Stimulated activated CD8-positive, alpha-beta memory T cell treated with anti-CD3 and anti-CD28 coated beads, Interleukin-7, amount 100 ng/mL, for 1 hour (primary cell): ENCODE measurements at places on chromosomes 6 and 20.

DNA sequence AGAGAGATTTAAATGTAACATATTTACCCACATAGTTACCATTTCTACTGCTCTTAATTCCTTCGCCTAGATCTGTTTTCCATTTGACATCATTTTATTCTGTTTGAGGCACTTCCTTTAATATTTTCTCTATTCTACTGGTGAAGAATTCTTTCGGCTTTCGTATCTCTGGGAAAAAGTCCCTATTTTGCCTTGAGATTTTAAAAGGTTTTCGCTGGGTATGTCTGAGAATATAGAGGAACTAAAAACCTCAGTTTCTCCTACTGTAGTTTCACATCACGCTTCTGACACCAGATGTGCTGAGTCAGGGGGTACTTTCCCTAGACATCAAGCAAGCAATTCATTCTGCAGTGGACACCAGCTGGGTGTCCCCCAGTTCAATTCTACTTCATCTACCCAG is 61.7 kb downstream of the E2F3 start:
- no peak for DNase-seq

- no peak for DNase-seq
Measured at GRCh38 chr6:145705561-145705960, 29.8 kb downstream of the EPM2A start.

DNA sequence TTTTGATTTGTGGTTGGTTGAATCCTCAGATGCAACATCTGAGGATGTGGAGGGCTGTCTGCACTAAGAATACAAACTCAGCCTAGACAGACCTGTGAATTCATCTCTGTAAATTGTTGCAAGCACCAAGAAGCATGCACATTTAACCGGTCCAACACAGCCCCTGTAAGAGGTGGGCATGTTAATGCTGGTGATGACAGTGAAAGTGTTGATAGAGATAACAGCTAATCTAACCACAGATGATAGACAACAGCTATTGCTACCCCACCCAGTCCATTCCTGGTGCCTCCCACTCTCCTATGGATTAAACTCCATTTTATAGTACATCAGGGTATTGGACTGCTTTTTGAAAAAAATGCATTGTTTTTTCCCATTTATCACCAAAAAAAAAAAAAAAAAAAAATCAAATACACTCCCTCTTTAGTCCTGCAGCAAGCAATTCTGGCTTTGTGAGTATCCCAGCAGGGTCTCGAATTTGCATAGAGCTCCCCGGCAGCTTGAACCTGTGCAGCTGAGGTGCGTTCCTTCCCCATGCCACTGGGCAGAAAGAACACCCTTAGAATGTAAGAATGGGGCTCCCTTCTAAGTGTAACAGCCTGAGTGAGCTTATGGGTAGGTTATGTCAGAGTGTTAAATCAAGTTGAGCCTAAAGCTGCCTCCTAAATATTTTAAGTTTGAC is 270.9 kb upstream of the JARID2 start:
- no peak for DNase-seq

GRCh38 chr20:12072221-12072953 is 154.7 kb downstream of the BTBD3 start:
- DNase-seq = no peak

- no peak for DNase-seq
Measured at GRCh38 chr6:129314575-129314974, 395.4 kb downstream of the ARHGAP18 start.

DNA sequence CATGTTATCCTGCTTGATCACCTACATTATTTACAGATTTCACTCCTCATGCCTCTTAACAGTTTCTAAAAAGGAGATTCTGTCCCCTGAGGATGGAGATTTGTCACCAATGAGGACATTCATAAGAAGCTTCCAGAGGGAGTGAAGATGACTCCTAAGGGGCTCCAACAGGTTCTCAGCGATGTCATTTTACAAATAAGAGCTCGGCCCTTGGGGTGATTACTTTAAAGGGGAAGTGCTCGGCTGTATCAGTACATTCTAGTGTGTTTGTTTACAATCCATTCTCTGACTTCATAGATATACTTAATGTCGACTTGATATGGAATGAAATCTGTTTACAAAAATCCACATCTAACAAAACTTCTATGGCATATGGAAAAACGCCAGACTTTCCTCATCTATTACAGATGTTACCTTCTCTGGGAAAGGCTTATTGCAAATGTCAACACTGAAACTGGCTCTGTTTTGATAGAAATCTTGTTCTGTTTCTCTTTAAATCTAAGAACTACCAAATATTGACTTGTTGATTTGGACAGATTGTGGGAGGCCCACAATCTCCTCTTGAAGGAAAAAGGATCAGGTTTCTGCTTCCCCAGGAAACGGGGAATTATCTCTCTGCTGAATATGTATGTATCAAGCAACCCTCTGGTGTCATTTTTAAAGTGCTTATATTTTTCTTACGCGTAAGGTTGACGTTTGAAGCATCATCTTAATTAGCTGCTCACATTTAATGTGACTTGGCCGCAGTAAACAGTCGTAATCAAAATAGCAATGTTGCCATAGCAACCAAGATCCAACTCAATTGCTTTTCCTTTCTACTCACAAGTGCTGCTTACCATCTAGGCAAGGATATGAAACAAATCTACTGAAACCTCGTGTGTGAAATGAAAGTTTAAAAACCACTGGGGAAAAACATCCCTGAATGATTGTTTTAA is 95.7 kb downstream of the SHLD1 start:
- DNase-seq = no peak

DNA sequence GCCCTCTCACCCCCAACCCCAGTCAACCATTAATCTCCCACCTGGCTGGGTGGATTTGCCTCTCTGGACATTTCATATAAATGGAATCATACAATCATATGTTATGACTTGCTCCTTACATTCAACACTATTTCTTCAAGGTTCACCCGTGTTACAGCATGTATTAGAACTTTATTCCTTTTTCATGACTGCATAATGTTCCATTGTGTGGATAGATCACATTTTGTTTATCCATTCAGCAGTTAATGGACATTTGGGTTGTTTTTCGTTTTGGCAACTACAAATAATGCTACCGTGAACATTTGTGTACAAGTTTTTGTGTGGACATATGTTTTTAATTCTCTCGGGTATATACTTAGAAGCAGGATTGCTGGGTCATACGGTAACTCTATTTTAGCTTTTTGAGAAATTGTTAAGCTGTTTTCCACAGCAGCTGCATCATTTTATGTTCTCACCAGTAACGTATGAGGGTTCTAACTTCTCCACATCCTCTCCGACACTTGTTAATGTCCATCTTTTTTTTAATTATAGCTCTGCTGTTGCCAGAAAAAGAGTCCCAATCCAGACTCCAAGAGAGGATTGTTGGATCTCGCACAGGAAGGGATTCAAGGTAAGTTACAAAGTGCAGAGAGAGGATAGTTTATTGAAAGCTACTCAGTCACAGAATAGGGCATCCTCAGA is 15.9 kb upstream of the BNIP5 start:
- no peak for DNase-seq

GRCh38 chr6:6788394-6789032 is 200.0 kb downstream of the LY86 start:
- DNase-seq = no peak

GRCh38 chr6:42774201-42774600 is 7.7 kb upstream of the BICRAL start:
- DNase-seq = no peak

GRCh38 chr6:36980876-36981619 is 4.9 kb downstream of the MTCH1 start:
- no peak for DNase-seq

GRCh38 chr6:7087066-7087465 is 20.7 kb upstream of the RREB1 start:
- DNase-seq = no peak

- no peak for DNase-seq
Measured at GRCh38 chr20:50222309-50223038, 31.8 kb downstream of the CEBPB start.

DNA sequence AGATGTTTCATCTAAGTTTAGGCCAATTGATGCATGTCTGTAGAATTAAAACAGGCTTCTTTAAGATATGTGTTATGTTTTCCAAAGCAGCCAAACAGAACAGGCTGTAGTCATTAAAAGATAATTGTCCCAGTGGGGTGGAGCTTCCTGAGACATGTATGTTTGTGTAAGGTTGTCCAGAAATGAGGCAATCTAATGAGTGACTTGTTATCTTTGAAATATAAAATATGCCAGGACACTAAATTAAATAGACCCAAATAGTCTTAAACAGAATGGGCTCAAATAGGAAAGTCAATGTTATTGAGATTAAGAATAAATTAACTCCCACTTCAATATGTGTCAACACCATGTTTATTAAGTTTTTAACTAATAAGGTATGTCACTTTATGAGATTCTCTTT is 204.7 kb upstream of the RNF217 start:
- DNase-seq = no peak

DNA sequence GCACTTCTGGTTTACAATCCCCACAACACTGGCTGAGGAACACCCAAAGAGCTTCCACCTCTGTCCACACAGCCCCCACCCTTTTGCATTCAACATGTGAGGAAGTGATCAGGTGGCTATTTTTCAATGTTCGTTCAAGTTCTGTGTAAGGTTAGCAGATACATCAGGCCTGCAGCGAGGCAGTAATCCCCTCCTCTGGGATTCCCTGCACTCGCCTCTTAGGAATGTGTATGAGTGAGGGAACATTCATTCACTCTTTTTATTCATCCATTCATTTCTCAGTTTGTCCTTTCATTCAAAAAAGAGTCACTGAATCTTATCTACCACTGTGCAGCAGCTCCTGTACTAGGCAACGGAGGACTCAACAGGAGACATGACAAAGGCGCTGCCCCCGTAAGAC is 236.4 kb upstream of the PRDM1 start:
- no peak for DNase-seq

- DNase-seq = no peak
Measured at GRCh38 chr20:54254596-54254995, 46.7 kb downstream of the PFDN4 start.

DNA sequence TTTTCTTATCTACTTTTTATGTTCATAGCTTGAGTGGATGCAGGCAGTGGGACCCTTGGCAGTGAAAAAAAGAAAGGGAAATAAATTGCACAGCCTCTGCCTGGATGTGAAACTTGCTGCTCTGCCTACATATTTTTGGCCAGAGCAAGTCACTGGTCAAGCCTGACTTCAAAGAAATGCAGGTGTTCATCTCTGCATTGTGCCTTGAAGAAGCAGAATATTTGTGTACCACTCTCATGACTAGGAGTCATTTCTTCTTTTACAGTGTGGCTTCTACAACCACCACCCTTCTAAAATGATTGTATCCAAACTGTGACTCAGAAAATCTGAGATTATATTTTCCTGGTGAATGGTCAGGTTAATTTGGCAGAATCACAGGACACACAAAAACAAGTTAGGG is 2.5 kb upstream of the KATNA1 start:
- DNase-seq = no peak

DNA sequence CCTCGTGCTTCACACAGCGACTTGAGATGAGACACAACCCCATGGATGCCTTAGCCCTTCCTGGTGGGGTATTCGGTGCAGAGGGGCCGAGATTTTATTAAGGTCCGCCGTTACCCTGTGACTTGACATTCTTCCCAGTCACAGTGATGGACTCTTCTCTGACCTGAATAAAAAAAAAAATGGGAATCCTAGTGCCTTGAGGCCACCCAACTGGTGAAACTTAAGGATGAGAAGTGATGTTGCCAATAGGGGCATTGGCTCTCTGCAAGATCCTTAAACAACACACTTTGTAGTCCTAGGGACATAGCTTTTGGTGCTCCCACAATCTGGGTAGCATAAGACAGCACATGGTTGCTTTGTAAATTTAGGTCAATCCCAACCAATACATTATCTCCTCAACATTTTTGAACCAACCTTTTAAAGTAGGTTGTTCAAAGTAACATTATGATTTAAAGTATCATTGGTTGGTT is 814 bp upstream of the ADNP start:
- DNase-seq = no peak

- DNase-seq = no peak
Measured at GRCh38 chr20:34069341-34070078, 42.5 kb downstream of the EIF2S2 start.

GRCh38 chr20:53915446-53916172 is 154.8 kb downstream of the BCAS1 start:
- DNase-seq = peak; percentile 93

- no peak for DNase-seq
Measured at GRCh38 chr6:104612541-104612940, 247.2 kb downstream of the HACE1 start.

GRCh38 chr20:4375881-4376280 is 345.8 kb upstream of the PRND start:
- DNase-seq = no peak

DNA sequence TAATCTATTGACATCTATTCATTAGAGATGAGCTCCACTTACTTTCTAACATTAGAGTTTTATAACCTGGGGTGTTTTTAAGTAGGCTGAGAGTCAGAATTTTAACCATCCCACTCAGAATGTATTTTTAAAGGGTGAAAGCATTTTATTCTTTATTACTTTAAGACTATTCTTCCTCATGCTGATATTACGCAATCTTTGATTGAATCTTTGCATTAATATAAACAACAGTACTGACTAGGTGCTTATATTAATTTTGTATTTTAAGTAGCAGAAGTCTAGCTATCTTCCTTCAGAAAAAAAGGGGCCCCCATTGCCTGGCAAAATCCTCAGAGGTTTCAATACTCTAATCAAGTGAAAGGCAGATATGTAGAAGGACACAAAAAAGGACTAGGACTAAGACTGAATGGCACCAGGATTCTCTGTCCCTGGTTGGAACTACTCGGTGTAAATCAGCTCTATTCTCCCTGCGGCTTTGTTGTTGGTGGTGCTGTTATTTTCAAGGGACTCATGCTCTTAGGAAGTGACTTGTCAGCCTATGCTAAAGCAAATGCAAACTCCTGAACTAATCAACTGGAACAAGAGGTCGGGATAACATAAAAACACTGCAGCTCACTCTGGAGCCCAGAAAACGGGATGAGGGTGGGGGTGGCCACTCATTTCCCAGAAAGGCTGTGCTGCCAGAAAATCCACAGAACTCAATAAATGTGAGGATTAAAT is 1324.4 kb downstream of the GRIK2 start:
- no peak for DNase-seq

DNA sequence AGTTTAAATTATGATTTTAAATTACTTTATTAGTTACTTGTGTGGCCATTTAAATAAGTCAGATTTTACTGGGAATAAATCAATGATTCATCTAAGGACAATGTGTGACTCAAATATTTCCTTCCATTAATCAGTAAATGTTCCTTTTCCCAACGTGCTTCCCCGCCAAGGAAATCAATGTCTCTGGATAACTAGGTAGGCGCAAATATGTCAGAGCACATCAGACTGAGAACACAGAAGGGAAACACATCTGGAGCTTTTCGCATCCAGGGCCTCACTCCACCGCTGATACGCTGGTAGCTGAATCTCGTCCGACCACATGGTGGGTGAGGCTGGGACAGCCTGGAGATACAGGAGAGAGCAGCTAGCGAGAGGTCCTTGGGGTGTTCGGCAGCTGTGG is 56.4 kb upstream of the RPS6KA2 start:
- no peak for DNase-seq

- DNase-seq = no peak
Measured at GRCh38 chr20:37111926-37112455, 16.2 kb upstream of the RBL1 start.

DNA sequence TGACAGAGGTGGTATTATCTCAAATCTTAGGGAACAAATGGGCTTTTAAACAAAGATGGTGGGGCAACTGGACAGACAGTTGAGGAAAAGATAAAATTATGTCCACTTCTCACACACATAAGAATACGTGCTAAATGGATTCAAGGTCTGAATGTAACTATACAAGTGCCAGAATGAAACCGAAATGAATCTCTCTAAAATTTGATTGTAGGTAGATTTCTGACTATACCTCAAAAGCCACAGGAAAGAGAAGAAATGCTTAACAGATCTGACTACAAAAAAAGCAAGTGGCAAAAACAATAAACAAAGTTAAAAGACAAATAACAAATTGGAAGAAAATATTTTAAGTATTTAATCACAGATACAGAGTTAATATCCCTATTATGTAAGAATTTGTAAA is 182.7 kb upstream of the OLIG3 start:
- no peak for DNase-seq
